NCI-H524 (cell line): ENCODE measurements at places on chromosomes 7 and 10.
A peak's percentile ranks its signal among the peaks of the same experiment; 100 is the strongest.

DNA sequence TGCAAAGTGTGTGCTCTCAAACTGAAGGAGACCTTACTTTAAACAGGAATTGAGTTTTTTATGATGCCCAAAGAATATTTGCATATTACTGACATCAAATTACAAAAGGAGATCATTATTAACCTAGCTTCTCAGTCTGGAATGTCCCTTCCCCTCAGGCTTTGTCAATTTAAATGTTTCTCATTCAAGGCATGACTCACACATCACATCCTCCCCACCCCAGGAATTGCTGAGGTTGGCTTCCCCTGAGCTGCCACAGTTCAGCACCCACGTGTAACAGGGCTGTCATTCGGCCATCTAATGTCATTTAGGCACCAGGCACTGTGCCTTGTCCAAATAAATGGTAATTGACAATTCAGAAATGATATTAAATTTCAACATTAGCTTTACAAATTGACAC, 305.9 kb upstream of the MGMT start:
- no peak for DNase-seq

DNA sequence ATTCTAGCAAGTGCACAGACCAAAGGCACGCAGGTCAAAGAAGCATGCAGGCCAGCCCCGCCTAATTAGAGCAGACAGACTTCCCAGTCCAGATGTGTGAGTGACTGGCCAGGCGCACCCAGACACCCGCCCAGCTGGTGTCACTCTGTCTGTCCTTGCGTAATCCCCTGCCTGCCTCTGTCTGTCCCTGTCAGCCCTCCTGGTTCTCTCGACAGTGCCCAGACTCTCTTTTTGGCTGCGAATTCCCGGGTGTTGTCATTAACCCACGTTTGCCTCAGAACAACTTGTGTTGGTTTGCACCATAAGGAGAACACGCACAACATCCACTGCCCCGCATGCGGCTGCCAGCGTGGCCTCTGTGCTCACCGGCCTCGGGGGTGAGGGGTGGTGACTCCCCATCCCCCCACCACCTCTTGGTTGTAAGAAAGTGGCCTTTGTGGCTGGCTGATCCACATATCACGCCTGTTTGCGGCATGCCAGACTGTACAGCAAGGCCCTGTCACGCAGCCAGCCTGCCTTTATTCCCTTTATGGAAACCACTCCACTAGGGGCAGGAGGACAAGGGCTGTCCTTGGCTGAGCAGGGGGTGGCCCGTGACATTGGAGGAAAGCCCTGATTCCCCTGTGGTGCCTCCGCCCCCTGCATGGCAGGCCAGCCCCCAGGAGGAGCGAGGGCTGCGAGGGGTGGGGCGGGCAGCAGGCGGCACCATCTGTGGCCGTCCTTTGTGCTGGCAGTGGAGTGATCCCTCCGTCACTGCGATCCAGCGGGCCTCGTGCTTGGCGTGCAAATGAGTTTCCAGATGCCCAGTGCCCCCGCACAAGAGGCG, 72.8 kb upstream of the PPIF start:
- DNase-seq, result peak; percentile 45

GRCh38 chr10:5199398-5199797, 2.8 kb downstream of the AKR1C4 start:
- no peak for DNase-seq

GRCh38 chr10:56871160-56871668, 510.2 kb upstream of the ZWINT start:
- no peak for DNase-seq

DNA sequence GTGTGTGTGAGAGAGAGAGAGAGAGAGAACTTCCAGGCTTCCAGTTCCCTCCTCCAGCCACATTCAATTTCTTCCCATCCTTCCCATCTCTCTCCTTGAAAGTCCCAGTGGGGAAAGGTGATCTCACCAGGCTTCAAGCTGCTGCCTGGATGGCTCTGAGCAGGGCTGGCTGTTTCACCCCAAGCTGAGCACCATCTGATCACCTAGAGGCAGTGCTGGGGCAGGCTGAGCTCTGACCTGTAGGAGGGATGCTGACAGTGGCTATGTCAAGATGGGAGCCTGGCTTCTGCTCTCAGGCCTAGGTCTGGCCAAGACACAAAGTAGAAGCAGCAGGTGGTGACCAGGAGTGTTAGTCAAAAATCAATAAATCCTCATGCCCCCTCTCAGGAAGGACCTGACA, 370.8 kb downstream of the PLXNA4 start:
- peak; percentile 15 for DNase-seq

GRCh38 chr10:52322936-52323335, 8.9 kb downstream of the DKK1 start:
- no peak for DNase-seq

- DNase-seq, result no peak
Observed at GRCh38 chr7:14821757-14822480, 80.6 kb downstream of the DGKB start.

DNA sequence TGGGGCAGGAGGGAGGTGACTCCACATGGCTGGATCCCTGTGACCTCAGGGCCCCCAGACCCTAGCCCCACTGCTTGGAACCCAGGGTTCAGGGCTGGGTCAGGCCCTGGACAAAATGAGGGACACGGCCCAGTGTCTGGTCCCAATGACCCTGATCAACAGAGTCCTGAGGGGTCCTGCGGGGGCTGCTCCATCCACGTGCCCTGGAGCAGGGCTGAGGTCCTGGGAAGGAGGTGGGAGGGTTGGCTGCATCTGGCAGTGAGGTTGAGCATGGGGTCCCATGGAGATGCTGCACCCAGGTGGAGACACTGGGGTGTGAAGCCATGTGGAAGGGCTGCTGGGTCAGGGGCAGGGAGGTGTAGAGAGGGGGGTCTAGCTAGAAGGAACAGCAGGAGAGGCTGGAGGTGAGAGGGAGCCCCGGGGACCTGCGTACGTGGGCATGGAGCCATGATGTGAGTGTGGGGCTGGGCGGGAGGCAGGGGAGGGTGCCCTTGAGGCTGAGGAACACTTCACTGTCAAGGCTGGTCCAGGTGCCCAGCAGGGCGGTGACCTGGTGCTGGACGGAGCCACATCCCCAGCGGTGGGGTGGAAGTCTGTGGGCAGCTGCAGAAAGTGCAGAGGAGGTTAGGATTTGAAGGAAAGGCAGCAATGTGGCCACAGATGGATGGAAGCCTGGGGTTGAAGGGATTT, 604 bp downstream of the SCART1 start:
- no peak for DNase-seq

GRCh38 chr7:119969763-119970162, 303.2 kb upstream of the KCND2 start:
- DNase-seq, result no peak

DNA sequence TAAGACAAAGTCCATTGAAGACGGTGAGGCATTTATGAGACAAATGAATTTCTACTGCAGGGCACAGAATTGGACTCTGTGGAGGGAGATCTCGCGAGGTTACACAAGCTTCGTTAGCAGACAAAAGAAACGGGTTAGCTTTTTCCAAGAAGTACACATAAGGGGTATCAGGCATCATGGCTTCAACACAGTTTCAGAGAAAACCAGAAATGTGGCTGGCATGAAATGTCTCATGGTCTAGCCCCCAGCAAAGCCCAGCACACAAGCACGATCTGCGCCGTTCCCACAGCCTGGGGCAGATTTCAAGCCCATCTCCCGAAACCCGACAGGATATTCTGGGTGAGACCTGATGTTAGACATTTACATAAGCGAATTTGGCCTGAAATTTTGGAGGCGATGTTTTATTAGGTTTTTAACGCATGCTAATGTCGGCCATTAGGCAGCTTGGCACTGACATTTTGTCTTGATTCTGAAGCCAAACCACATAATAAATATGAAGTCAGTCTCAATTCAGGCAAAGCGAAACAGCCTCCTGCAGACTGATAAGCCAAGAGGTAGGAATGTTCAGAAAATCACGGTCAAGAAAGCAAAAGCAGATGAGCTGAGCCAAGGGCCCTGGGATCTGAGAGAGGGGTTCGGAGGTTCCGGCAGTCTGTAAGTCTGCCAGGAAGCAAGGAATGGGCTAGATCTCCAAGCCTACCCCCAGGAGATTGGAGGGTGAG, 240.5 kb downstream of the PRPF18 start:
- no peak for DNase-seq

GRCh38 chr10:75620356-75620755, 188.9 kb downstream of the LRMDA start:
- DNase-seq, result no peak

- no peak for DNase-seq
Observed at GRCh38 chr10:132363921-132364593, 32.1 kb downstream of the LRRC27 start.

- DNase-seq, result no peak
Observed at GRCh38 chr7:86660950-86661462, 17.3 kb downstream of the GRM3 start.

DNA sequence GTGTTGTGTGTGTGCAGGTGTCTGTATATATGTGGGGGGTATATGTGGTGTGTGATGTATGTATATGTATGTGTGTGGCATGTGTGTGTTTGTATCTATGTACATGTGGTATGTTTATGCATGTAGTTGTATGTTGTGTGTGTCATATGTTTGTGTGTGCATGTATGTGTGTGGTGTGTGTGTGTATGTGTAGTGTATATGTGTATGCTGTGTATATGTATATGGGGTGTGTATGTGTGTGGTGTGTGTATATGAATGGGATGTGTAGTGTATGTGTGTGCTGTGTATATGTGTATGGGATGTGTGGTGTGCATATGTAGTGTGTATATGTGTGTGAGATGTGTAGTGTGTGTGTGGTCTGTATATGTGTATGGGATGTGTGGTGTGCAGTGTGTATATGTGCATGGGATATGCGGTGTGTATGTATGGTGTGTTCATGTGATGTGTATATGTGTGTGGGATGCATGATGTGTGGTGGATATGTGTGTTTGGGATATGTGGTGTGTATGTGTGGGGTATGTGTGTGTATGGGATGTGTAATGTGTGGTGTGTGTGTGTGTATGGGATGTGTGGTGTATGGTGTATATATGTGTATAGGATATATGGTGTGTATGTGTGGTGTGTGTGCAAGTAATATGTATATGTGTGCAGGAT, 30.0 kb downstream of the IKZF1 start:
- DNase-seq, result no peak

DNA sequence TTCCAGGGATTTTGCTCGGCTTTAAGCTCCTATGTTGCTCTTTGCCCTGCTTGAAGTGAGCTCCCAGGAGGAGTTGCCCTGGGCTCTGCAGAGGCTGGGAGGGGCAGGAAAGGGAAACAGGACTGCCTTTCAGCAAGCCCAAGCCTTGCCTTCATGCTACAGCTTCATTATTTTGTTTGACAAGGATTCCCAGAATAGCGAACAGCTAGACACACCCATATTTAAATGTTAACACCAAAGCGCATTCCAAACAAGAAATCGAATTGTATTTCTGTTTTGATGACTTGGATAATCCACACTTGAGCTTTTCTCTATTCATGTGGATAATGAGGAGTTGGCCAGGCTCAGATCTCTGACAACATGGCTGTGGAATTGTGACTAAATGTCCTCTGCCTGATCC, 6.3 kb downstream of the KIAA1217 start:
- no peak for DNase-seq

- no peak for DNase-seq
Observed at GRCh38 chr10:111367531-111367930, 290.7 kb downstream of the ADRA2A start.

DNA sequence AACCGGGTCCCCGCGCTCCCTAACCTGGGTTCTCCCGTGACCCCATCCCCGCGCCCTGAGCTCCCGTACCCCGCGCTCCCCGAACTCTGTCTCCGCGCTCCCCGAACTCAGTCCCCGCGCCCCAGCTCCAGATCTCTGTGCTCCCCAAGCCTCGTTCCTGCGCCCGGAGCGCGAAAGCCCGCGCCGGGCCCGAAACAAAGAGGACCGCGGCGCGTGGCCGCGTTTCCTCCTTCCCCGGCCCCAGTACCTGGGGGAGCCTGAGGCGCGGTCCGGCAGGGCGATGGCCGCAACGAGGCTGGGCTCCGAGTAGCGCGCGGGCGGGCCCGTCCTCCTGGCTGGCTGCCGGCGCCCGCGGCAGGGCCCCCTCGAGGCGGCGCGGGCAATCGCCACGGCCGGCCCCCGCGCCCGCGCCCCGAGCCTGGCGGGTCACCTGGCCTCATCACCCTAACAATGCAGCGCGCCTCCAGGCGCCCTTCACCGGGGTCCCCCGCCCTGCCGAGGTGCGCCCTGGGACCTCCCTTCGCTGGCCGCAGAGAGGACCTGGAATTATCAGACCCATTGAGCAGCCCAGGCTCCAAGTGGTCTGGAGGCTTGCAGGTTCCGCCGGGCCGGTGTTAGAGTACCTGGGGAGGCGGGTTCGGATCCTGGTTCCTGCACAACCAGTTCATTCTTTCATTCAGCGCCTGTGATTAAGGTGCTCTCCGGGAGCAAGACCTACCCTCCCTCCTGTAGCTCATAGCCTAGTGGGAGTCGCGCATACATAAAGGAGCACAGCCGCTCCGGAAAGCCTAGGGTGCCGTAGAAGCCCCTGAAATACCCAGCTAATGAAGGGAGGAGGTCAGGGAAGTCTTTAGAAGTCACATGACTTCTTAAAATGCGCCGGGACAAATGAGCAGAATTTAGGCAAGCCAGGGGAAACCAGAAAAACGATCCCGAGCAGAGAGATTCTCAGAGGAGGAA, at the start of gene TNS3:
TNS3 (minus strand) TSS at position 308 of the 960 bp plus-strand sequence. CDS start 142,475 bp downstream, outside the sequence.
- DNase-seq, result peak; percentile 9

DNA sequence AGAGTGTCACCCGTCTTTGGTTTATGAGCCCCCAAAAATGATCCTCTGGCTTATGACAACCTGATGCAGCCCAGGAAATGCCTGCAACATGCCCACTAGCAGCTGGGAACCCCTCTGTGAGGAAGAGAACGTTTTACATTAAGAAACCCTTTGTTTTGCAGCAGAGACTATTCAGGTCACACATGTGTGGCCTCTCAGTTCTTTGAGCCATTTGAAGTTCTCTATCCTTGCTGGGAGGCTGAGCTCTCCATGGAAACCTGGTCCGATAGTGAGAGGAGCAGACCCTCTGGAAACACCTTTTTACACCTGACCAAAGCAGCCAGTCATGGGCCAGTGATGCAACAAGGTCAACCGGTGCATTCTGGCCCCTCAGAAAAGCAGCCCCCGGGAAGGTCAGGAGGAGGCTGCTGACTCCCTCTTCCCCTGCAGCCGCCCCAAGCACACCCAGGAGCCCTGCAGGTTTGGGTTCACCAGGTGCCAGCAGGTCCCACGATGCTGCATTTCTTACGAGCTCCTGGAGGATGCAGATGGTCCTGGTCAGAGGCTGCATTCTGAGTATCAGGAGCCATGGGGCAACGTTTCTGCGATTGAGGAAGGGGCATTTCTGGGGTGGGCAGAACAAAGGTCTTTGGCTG, 134.3 kb downstream of the ZMYND11 start:
- DNase-seq, result no peak
